ENCODE measurements at places on chromosomes 1 and 21. TPM values are rescaled to one million over a fixed set of nuclear protein-coding genes. Genes with fewer than 3 reads are reported as not detected.

GRCh38 chr1:167425482-167425881 is 92.8 kb downstream of the CD247 start:
- no peak for DNase-seq

- DNase-seq, result peak; percentile 31
These were observed 159.0 kb upstream of the COL6A1 start for GRCh38 chr21:45822429-45823099.

MAP3K6 gene
- 7.4 TPM for total RNA-seq

ITLN1 gene
- not detected for total RNA-seq

VHLL gene
- not detected for total RNA-seq
